CD4-positive, alpha-beta memory T cell (primary cell): ENCODE measurements at places on chromosomes 13 and 19.

- no peak overlapping the region for H3K4me3 ChIP-seq
- no peak for DNase-seq
- peaks cover 4% of the 10 kb centered on the region for H3K27me3 ChIP-seq
- no peaks in the 10 kb centered on the region for H3K36me3 ChIP-seq
- no peak overlapping the region for H3K27ac ChIP-seq
These were observed 482.0 kb downstream of the ZNF536 start for GRCh38 chr19:30854207-30854606.

DNA sequence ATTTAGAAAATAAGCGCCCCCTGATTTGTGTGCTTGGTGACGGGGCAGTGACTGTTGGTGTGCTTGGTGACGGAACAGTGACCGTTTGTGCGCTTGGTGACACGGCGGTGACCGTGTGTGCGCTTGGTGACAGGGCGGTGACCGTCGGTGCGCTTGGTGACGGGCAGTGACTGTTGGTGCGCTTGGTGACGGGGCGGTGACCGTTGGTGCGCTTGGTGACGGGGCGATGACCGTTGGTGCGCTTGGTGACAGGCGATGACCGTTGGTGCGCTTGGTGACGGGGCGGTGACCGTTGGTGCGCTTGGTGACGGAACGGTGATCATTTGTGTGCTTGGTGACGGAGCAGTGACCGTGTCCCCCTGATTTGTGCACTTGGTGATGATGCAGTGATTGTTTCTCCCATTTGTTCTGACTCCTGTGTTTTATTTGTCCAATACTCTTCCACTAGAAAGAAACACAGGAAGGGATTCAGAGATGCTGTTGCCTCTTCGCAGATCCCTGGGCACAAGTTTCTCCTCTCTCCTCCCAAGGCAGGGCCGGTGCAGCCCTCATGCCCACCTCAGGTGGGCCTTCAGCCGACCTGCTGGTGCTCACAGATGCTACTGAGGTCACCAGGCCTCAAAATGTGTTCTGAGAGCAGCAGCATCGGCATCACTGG, 128.3 kb downstream of the ATP11A start:
- no peaks in the 10 kb centered on the region for H3K4me1 ChIP-seq
- no peak for DNase-seq
- peaks cover 44% of the 10 kb centered on the region for H3K36me3 ChIP-seq
- H3K27ac ChIP-seq, result no peak overlapping the region

DNA sequence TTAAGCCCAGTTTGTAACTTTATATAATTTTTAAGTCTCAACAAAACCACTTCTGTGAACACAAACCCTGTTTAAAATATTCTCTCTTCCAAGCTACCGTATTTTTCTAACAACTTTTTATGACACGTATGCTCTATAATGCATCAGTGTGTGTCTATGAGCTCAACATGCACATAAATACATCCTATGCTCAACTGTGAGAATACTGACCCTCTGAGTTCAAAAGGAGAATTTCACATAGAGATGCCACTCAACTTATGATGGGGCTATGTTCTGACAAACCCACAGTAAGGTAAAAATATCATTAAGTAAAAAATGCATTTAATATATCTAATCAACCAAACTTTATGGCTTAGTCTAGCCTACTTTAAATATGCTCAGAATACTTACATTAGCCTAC, 1139.7 kb upstream of the SPRY2 start:
- no peak overlapping the region for H3K4me3 ChIP-seq
- no peaks in the 10 kb centered on the region for H3K4me1 ChIP-seq
- H3K27me3 ChIP-seq, result no peaks in the 10 kb centered on the region
- H3K36me3 ChIP-seq, result no peaks in the 10 kb centered on the region

GRCh38 chr13:22993148-22993547, 187.6 kb upstream of the SGCG start:
- no peaks in the 10 kb centered on the region for H3K27me3 ChIP-seq
- H3K27ac ChIP-seq, result no peak overlapping the region
- H3K36me3 ChIP-seq, result no peaks in the 10 kb centered on the region
- no peaks in the 10 kb centered on the region for H3K4me1 ChIP-seq
- DNase-seq, result no peak

DNA sequence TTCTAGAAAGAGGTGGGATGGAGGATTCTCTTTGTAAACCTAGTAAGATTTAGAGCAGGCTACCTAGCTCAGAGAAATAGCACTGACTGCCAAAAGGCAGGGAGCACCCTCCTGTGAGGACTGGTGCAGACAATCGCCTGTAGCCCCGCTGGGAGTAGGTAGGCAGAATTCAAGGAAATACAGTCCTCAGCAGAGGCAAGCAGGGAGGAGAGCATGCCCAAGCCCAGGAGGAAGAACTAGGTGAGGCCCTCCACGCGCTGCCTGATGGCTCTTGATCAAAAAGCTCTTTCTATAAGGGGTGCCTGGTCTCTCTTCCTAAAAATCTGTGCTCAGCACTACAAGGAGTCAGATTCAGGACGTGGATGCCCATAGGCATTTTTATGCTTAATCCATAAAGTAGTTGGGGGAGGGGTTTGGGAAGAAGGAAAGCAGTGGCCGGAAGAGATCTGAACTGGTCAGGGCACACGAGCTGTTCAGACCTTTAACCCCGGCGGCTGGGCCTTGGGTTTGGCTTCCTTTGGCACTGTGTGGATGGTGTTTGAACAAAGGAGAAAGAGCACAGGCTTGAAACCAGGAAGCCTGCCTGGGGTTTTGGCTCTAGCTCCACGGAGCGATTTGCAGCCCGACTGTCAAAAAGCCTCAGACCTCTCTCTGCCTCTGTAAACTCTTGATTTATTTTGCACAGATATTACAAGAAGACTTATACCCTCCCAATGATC, 320.6 kb downstream of the FOXO1 start:
- no peaks in the 10 kb centered on the region for H3K4me1 ChIP-seq
- no peak overlapping the region for H3K27ac ChIP-seq

DNA sequence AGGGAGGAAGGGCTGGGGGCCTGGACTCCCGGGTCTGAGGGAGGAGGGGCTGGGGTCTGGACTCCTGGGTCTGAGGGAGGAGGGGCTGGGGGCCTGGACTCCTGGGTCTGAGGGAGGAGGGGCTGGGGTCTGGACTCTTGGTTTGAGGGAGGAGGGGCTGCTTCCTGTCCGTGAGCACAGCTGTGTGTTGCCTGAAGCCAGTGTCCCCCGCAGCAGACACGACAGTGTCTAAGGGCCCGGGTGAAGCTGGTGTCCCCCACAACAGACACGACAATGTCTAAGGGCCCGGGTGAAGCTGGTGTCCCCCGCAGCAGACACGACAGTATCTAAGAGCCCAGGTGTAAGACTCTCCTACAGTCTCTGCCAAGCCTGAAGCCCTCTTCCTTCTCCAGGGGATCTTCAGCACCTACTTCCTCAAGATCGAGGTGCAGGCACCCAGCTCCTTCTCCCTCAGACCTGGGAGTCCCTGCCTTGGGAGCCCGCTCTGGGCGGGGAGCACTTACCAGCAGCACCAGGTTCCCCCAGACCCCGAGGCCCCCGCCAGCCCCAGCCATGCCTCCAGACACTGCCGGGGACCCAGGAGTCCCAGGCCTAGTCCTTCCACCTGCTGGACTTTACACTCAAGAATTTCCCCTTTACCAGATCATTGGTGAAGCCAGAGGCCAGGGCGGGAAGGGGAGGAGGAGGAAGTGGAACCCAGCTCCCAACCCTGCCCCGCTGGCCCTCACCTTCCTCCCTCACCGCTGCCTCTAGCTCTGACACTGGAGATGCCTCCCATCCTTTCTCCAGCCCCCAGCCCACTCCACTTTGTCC, at the start of gene PTPRH:
PTPRH (minus strand) TSS at position 622 of the 813 bp plus-strand sequence; CDS start at position 554, 68 bp downstream.
- no peak within 1 kb of the TSS for H3K4me3 ChIP-seq
- H3K27ac ChIP-seq, result no peak within 1 kb of the TSS
- DNase-seq, result no peak
- H3K27me3 ChIP-seq, result peaks cover 8% of the 10 kb centered on the region

DNA sequence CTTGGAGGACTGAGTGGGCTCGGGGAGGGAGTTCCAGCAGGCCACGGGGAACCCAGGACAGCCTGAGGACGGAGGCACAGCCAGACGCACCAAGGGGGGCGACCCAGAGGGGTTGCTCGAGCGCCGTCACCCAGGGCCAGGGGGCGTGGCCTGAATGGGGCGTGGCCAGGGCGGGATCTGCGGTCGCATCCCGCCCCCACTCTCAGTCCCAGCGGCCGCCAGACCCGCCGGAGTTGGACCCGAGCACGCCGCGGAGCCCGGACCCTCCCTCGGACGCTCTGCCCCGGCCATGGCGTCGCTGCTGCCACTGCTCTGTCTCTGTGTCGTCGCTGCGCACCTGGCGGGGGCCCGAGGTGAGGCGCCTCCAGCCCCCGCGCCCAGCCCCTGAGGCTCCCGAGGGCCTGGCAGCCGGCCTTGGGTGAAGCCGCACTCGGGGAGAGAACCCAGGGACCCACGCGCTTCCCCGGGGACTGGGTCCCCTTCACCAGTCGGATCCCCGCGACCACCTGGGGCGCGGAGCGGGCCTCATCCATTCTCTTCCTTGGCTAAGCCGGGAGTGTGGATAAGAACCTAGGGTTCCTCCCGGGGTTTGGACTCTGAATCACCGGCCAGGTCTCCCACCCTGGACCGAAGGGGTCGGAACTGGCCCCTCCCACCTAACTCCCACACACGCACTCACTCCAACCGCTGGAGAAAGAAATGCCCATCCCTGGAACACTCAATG, at the start of gene CILP2:
CILP2 (plus strand) TSS at position 205 of the 724 bp plus-strand sequence; CDS start at position 290, 85 bp downstream.
- peaks cover 27% of the 10 kb centered on the region for H3K4me1 ChIP-seq
- H3K4me3 ChIP-seq, result no peak within 1 kb of the TSS
- no peaks in the 10 kb centered on the region for H3K36me3 ChIP-seq

GRCh38 chr13:107144432-107144831, 576.5 kb upstream of the ARGLU1 start:
- no peaks in the 10 kb centered on the region for H3K4me1 ChIP-seq
- DNase-seq, result no peak
- H3K36me3 ChIP-seq, result no peaks in the 10 kb centered on the region
- H3K27ac ChIP-seq, result no peak overlapping the region
- no peak overlapping the region for H3K4me3 ChIP-seq

DNA sequence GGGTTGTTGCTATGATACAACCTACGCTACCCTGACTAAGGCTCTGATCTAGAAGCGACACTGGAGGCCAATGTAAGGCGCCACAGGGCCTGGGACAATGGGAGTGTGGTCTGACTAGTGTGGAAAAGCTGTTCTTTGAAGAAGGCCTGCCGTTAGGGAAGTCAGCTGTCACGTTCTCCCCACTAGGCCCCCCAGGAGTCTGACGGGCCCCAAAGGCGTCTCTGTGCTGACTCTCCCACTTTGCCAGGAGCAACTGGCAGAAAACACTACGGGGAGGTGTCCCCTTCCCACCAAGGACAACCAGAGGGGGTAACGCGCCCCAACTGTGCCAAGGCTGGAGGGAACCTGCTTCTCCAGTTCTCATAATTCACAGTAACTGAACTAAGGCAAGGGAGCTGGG, 25.3 kb upstream of the EIF3G start:
- H3K4me1 ChIP-seq, result peaks cover 51% of the 10 kb centered on the region
- peaks cover 51% of the 10 kb centered on the region for H3K36me3 ChIP-seq
- H3K27ac ChIP-seq, result peak overlapping the region; percentile 66
- no peaks in the 10 kb centered on the region for H3K27me3 ChIP-seq

DNA sequence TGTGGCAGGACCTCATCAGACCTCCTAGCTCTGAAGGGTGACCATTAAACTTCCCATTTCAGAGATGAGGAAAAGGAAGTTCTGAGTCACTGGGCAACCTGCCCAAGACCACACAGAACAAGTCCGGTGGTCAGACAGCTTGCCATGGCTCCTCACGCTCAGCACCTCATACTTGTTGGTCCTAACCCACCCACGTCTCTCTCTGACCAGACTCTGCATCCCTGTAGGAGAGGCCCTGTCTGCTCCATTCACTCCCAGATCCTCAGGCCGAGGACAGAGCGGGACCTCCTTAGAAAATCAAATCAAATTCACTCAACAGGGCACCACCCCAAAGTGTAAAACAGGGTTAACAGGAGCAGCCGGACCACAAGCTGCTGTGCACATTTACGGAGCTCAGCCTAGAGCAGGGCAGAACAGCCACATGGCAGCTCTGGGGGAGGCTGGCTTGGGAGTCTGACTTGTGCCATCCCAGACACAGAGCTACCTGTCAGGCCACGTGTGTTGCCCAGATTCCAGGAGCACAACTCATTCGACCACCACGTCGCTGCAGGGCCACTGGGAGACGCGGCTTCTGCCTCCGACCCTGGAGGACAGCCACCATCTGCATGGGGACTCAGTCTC, 1.7 kb downstream of the MIER2 start:
- H3K4me3 ChIP-seq, result no peak overlapping the region
- no peaks in the 10 kb centered on the region for H3K36me3 ChIP-seq
- DNase-seq, result no peak
- H3K27ac ChIP-seq, result no peak overlapping the region

GRCh38 chr19:54257116-54257480, at the start of gene LILRB5:
Gene LILRB5, minus strand, starts transcription at chr19:54257273. Its CDS starts 80 bp downstream, at chr19:54257193.
- no peaks in the 10 kb centered on the region for H3K36me3 ChIP-seq
- H3K27ac ChIP-seq, result no peak within 1 kb of the TSS
- no peaks in the 10 kb centered on the region for H3K27me3 ChIP-seq
- DNase-seq, result no peak

GRCh38 chr19:9362905-9363304, at the start of gene ZNF177:
Gene ZNF177, plus strand, starts transcription at chr19:9363013. Its CDS starts 15,299 bp downstream, at chr19:9378312.
- no peak within 1 kb of the TSS for H3K4me3 ChIP-seq
- DNase-seq, result no peak
- no peak within 1 kb of the TSS for H3K27ac ChIP-seq
- H3K36me3 ChIP-seq, result no peaks in the 10 kb centered on the region

DNA sequence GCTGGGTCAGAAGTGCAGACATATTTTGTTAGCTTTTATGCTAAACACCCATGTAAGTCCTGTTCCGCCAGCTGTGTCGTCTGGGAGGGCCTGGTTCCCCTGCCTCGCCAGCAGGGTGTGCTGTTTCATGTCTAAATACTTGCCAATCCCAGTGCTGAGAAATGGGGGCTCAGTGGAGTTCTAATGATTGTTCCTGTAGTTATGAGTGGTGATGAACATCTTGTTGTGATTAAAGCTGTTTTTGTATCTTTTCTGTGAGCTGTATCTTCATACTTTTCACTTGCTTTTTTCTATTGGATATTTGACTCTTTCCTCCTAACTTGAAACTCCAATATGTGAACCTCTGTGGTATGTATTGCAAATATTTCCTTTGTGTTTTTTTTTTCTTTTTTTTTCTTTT, 32.7 kb downstream of the KDM4B start:
- H3K4me1 ChIP-seq, result no peaks in the 10 kb centered on the region
- H3K27me3 ChIP-seq, result no peaks in the 10 kb centered on the region
- no peak overlapping the region for H3K4me3 ChIP-seq
- no peak overlapping the region for H3K27ac ChIP-seq
- H3K36me3 ChIP-seq, result no peaks in the 10 kb centered on the region
- peak; percentile 19 for DNase-seq

GRCh38 chr19:34274284-34274826, 20.0 kb downstream of the GARRE1 start:
- DNase-seq, result no peak
- no peak overlapping the region for H3K27ac ChIP-seq
- H3K4me1 ChIP-seq, result peaks cover 75% of the 10 kb centered on the region
- no peaks in the 10 kb centered on the region for H3K36me3 ChIP-seq

GRCh38 chr13:23990455-23990854, 93.2 kb upstream of the C1QTNF9B start:
- DNase-seq, result no peak
- no peaks in the 10 kb centered on the region for H3K36me3 ChIP-seq
- no peaks in the 10 kb centered on the region for H3K4me1 ChIP-seq
